Thoracic aorta endothelial cell (primary cell): ENCODE measurements at places on chromosomes 12 and 14. TPM values are rescaled to one million over a fixed set of nuclear protein-coding genes. Genes with fewer than 3 reads are reported as not detected.

SPTB gene
- total RNA-seq: under 0.01 and 0.13 TPM in 2 replicates

MANSC4 gene
- 0.13 and 0.14 TPM in 2 replicates for total RNA-seq

CSAD gene
- total RNA-seq: 6.0 and 9.0 TPM in 2 replicates

PIANP gene
- 0.13 TPM in 1 of 2 replicates, not detected in the other for total RNA-seq

CMA1 gene
- total RNA-seq: not detected in 2 replicates

GALNT8 gene
- total RNA-seq: 0.27 and 3.1 TPM in 2 replicates

ADAM20 gene
- 1.1 and 1.2 TPM in 2 replicates for total RNA-seq

DEPDC4 gene
- 0.22 and 0.40 TPM in 2 replicates for total RNA-seq

ABCB9 gene
- 12.8 and 13.4 TPM in 2 replicates for total RNA-seq

LTA4H gene
- 101 and 104 TPM in 2 replicates for total RNA-seq

KRT73 gene
- total RNA-seq: not detected in 2 replicates

B4GALNT1 gene
- total RNA-seq: 0.14 and 0.27 TPM in 2 replicates

C14orf180 gene
- total RNA-seq: not detected in 2 replicates

TAS2R20 gene
- total RNA-seq: 7.2 and 8.6 TPM in 2 replicates

BCL2L2 gene
- 18.5 and 22.2 TPM in 2 replicates for total RNA-seq

KRT1 gene
- not detected in 2 replicates for total RNA-seq

PLEK2 gene
- 10.1 and 11.1 TPM in 2 replicates for total RNA-seq

CCDC38 gene
- total RNA-seq: 0.07 and 0.13 TPM in 2 replicates

LRRIQ1 gene
- 0.27 and 0.72 TPM in 2 replicates for total RNA-seq

CLECL1 gene
- not detected in 2 replicates for total RNA-seq

TSPAN11 gene
- total RNA-seq: 1.9 and 3.2 TPM in 2 replicates

OTX2 gene
- not detected in 2 replicates for total RNA-seq

MEG3 gene
- 12.7 and 29.7 TPM in 2 replicates for total RNA-seq

RFX4 gene
- not detected in 2 replicates for total RNA-seq

GSG1 gene
- not detected in 2 replicates for total RNA-seq

EGLN3 gene
- 3.6 and 4.9 TPM in 2 replicates for total RNA-seq

GPR84 gene
- total RNA-seq: not detected in 2 replicates

RIN3 gene
- 4.9 and 8.8 TPM in 2 replicates for total RNA-seq

C12orf75 gene
- total RNA-seq: 64.4 and 81.3 TPM in 2 replicates

OTOGL gene
- total RNA-seq: 3.1 and 5.3 TPM in 2 replicates

NOS1 gene
- total RNA-seq: under 0.01 and 0.14 TPM in 2 replicates

ASPG gene
- not detected in 2 replicates for total RNA-seq

TRHDE gene
- total RNA-seq: not detected in 2 replicates

TMEM132C gene
- 0.13 TPM in 1 of 2 replicates, not detected in the other for total RNA-seq

GLIPR1L1 gene
- total RNA-seq: not detected in 2 replicates

PEBP1 gene
- total RNA-seq: 138 and 163 TPM in 2 replicates
